ENCODE measurements at places on chromosomes 2 and 18. TPM values are rescaled to one million over a fixed set of nuclear protein-coding genes. Genes with fewer than 3 reads are reported as not detected.

DNA sequence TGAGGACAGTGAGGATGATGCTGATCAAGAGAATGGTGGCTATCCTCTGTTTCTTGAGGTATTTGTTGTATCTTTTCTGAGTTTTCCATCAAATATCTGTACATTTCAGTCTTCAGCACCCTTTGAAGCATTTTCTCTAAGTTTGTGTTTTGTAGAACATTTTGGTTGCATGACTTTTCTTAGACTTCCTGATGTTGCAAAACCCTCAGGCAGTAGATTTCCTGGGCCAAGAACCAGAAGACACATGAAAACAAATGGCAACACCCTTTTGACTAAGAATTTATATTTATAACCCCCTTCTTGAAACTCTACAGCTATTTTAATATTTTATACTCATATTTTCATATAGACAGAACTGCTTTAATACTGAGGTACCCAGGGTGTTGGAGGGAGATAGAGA is 16.2 kb downstream of the HNMT start:
- DNase-seq = no peak
- H3K36me3 ChIP-seq = no peaks in the 10 kb centered on the region
- H3K27ac ChIP-seq = no peak overlapping the region
- H3K4me3 ChIP-seq = no peak overlapping the region
- no peaks in the 10 kb centered on the region for H3K4me1 ChIP-seq

- H3K27ac ChIP-seq = no peak overlapping the region
- H3K4me3 ChIP-seq = no peak overlapping the region
- peaks cover 5% of the 10 kb centered on the region for H3K27me3 ChIP-seq
- H3K36me3 ChIP-seq = no peaks in the 10 kb centered on the region
Measured at GRCh38 chr2:239576784-239577685, 176.2 kb upstream of the HDAC4 start.

SIX3 gene
- total RNA-seq = not detected

TUBA4B gene
- total RNA-seq = not detected

POTEJ gene
- not detected for total RNA-seq

Measured in activated B cell treated with CpG ODN at 0.5 μM for 24 hours (primary cell).